SHP77 (cell line): ENCODE measurements at places on chromosomes 16 and 17.
A peak's percentile ranks its signal among the peaks of the same experiment; 100 is the strongest.

DNA sequence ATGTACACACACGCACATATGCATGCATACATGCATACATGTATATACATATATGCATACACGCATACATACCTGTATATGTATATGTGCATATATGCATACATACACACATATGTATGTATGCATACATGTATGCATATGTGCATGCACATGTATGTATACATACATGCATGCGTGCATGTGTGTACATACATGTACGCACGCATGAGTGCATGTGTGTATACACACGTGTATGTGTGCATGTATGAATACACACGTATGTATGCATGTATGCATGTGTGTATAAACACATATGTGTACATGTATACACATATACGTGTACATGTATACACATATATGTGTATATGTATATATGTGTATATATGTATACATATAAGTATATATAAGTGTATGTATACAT lies 28.5 kb upstream of the DLX3 start:
- no peak for DNase-seq

DNA sequence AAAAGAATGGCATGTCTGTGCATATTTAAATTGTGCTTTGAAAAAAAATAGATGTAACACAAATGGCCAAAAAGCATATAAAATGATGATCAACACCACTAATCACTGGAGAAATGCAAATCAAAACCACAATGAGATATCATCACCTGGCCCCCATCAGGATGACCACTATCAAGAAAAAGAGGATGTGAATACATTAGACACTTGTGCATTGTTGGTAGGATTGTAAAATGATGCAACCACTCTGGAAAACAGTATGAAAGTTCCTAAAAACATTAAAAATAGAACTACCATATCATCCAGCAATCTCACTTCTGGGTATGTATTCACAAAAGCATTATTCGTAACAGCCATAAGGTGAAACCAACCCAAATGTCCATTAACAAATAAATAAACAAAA lies 91.5 kb downstream of the SPAG9 start:
- DNase-seq = no peak

DNA sequence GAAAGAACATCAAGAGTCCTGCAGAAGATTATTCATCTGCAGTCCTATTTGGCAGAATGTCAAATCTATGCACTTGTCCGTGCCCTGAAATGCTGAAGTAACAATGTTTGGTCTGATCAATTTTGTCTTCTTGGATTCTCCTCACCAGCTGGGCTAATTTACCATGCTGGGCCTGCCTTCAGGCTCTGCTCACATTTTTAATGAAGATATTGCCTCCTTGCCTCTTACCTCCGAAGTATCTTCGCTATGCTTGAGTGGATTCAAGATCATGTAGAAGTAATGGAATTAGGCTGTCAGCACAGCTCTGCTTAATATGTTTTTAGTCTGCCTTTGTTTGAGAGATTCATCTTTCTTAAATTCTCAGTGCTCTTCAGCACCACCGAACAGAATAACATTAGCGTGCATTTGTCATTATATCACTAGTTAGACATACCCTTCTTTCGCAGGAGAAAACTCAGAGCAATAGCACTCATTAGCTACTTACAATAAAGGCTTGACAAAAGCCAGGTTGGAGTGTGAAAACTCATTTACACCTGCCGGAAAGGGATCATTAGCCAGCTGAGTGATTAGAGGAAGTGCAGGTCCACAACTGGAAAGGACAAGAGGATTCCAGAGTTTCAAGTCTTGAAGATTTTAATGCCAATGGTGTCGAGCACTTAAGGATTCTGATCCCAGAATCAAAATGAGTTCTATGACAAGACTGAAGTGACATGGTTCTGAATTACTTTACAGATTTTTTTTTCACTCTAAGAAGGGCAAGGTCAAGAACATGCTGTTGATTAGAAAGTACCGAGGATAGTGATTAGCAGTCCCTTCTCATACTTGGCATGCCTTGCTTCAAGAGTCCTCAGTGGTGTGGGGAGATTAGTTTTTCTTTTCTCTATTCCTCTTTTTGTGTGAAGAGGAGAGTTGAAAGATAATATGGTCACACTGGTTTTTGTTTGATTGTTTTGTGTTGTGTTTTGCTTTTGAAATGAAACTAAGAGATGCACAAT lies 405.6 kb upstream of the TOM1L1 start:
- no peak for DNase-seq

DNA sequence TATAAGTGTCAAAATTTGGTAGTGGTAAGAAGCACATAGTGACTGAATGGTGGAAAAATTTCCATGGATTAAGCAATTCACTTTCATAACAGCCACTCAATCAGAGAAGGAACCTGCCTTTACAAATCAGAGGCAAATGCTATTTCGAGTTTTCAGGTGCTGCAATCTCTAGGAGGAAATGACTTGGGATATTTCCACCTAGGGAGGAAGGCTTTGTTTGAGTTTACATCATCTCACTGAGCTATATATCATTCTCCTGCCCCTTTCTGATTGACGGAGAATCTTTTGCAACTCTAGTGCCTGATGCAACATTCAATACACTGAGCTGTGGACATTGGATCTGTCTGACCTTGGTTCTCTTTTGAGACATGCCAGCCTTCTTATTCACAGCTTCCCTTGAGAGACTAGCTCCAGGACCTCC lies 26.3 kb downstream of the MARCHF10 start:
- no peak for DNase-seq

- no peak for DNase-seq
These were observed 430 bp downstream of the BCAS3 start for GRCh38 chr17:60678118-60678444.

DNA sequence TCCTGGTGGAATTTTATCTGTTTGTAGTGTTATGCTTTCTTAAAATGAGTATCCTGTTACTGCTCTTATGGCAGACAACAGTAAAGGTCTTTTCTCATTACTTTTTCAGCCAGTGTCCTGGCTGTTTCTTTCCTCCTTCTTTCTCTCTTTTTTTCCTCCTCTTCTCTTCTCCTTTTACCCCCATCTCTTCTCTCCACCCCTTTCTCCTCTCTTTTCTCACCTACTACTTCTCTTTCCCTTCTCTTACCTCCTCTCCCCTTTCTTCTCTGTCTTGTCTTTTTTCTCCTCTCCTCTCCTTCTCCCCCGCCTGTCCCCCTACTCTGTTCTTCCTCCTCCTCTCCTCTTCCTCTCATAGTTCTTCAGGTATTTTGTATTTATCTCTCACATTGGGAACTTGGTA lies 48.9 kb downstream of the CPD start:
- no peak for DNase-seq

DNA sequence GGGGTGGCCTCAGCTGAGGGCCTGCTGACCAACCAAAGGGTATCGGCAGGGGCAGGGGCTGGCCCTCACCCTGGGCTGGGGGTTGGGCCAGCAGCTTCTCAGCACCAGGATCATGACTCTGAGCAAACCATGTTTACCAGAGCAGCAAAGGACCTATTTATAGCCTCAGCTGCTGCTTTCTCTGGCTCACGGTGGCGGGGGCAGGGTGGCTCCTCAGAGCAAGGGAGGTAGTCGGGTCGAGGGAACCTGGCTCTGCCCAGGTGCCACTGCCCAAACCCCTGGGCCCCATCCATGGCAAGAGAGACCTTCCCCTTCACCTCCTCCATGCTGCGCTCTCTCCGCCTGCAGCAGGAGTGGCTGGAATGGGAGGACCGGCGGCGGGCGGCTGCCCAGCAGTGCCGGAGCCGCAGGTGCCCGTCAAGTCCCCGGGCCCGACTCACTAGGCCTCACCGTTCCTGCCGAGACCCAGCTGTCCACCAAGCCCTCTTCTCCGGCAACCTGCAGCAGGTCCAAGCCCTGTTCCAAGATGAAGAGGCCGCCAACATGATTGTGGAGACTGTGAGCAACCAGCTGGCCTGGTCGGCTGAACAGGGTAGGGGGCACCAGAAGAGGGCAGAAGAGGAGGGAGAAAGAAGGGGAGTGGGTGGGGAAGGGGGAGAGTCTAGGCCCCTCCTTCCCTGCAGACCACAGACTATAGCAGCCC lies at the start of gene ASB16:
Gene ASB16 (plus strand): TSS at position 206 of the 703 bp plus-strand sequence. CDS start 86 bp downstream, at position 292.
- peak; percentile 83 for DNase-seq

DNA sequence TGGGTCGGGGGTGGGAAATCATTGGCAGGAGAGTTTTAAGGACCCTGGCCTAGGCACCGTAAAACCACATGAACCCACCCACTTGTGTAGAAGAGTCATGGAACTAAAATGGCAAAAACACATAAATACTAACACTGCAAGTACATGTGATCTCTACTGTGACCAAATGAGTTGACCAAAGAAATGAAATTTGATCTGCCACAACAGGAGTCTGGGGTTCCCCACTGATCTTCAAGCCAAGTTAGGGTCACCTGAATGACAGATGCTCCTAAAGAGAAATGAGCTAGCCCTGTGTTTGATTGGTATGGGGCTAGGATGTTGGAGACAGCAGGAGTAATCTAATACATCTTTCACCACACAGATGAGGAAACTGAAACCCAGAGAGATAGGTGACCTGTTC lies 21.5 kb upstream of the SKAP1 start:
- no peak for DNase-seq

DNA sequence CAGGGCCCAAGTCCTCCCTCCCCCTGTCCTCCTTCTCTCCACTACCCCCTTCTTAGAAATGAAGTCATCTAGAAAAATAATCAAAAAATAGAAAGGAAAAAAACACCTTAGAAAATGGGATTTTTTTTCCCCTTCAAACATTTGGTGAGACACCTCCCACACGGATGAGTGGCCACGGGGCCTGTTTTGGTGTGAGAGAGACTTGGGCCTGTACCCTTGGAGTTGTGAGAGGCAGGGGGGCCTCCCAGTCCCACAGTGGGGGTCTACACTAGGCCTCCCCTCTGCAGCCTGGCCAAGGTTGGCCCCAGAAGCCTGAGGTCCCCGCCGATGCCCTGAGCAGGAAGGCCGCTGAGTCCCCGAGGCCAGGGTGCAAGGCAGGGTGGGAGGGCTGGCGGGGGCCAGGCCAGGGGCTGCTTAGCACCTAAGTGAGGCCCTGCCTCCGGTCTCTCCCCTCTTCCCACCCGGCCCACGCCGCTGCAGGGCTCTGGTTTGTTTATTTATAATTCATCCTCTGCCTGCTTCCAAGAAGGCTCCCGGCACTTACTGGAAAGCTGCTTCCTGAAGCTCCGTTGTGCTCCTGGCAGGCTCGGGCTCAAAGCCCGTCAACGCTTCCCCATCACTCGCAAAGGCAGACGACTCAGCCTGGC lies 26.4 kb downstream of the NPTX1 start:
- peak; percentile 44 for DNase-seq
